NCI-H510A treated with DMSO at 0.1 percent for 48 hours (cell line): ENCODE measurements at places on chromosomes 2 and 18.

GRCh38 chr2:98702858-98703620 is 27.9 kb downstream of the MGAT4A start:
- no peak for DNase-seq

DNA sequence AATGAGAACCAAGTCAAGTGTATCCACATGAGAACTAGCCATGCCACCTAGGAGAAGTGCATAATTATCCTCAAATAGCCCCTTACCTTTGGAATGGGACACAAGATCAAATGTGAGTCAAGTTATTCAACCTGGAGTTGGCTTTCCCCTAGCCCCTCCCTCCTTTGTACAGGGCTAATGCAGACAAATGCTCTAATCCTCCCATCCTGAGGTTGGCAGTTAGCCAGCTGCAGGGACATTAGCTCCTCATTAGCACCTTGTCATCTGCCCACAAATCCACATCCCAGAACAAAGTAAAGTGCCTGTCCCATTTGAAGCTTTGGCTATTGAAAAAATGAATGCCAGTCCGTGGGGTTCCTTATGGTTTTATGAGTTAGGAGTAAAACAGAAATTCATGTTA is 294.1 kb upstream of the FANCL start:
- DNase-seq = peak; percentile 71

GRCh38 chr2:62208758-62209114 is 12.8 kb downstream of the B3GNT2 start:
- no peak for DNase-seq

- DNase-seq = no peak
These were observed 78.4 kb downstream of the CD8B2 start for GRCh38 chr2:106565599-106565998.

GRCh38 chr18:76368976-76369375 is 126.1 kb downstream of the ZNF516 start:
- no peak for DNase-seq

- DNase-seq = no peak
These were observed 35.5 kb upstream of the EDAR start for GRCh38 chr2:109024477-109024876.

DNA sequence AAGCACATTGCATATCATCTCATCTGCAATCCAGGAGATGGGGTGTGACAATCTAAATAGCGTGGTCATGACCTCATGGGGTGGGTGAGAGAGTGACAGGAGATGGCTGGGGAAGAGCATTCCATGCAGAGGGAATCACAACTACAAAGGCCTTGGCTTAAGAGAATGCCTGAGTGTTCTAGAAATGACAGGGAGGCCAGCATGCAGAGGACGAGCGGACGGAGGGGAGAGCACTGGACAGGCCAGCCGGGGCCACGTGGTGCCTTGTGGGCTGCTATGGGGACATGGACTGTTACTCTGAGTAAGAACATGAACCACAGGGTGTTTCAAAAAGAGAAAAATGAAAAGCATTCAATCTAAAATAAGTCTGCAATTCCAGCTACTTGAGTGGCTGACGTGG is 117.9 kb upstream of the ODC1 start:
- no peak for DNase-seq

DNA sequence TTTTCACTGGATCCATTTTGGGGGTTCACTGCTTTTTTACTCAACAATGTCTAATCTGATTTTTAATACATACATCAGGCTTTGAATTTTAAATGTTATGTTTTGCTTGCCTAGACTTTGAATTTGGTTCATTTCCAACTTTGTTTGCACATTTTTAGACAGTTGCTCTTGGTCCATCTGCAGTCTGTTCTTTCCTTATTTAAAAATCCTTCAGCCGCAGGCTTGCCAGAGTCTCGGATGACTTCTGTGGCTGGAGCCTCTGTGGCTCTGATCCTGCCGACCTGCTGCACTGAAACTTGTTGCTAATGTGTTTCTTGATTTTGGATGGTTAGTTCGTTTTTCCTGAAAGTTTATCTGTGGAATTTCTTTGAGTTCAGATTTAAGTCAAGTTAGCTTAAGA is 172.0 kb upstream of the ALKAL2 start:
- no peak for DNase-seq

GRCh38 chr2:11161747-11162146 is 6.5 kb downstream of the SLC66A3 start:
- no peak for DNase-seq

GRCh38 chr2:11938196-11938595 is 191.8 kb downstream of the LPIN1 start:
- DNase-seq = peak; percentile 43

GRCh38 chr2:17615728-17616351 is 75.3 kb downstream of the VSNL1 start:
- no peak for DNase-seq

- no peak for DNase-seq
These were observed 97.3 kb upstream of the SERPINE2 start for GRCh38 chr2:224136396-224136795.

- DNase-seq = no peak
These were observed 496.7 kb upstream of the MYT1L start for GRCh38 chr2:2827761-2828221.

GRCh38 chr18:12726774-12727550 is 24.1 kb downstream of the PSMG2 start:
- DNase-seq = peak; percentile 65

DNA sequence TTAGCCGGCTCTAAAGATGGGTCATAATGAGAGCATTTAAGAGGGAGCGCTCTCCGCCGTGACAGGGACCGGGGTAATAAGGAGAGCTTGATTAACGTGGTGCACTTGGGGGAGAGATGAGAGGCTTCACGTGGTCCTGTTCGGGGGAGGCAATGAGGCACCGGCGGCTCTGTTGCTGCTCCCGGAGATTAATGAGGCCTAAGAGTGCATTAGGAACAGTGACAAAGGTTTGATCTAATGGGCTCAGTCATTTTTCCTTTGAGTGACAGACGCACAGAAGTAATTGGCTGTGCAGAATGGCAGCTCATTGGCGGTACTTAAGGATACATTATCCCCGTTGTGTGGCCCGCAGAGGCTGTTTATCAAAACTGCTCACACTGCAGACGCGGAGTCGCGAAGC is 250.7 kb downstream of the GBX2 start:
- peak; percentile 43 for DNase-seq

GRCh38 chr2:137826373-137827372 is 137.6 kb upstream of the HNMT start:
- DNase-seq = no peak

GRCh38 chr2:220165401-220165800 is 538.0 kb downstream of the SLC4A3 start:
- DNase-seq = peak; percentile 91

GRCh38 chr18:34357944-34358580 is 133.3 kb upstream of the NOL4 start:
- DNase-seq = no peak

- no peak for DNase-seq
These were observed 48.6 kb downstream of the SMAD2 start for GRCh38 chr18:47881752-47882455.

GRCh38 chr2:101753720-101754490 is 56.4 kb downstream of the MAP4K4 start:
- DNase-seq = no peak

- DNase-seq = no peak
These were observed 146.5 kb downstream of the AGAP1 start for GRCh38 chr2:235640377-235640776.

GRCh38 chr2:194870974-194871535 is 786.0 kb upstream of the SLC39A10 start:
- DNase-seq = no peak

DNA sequence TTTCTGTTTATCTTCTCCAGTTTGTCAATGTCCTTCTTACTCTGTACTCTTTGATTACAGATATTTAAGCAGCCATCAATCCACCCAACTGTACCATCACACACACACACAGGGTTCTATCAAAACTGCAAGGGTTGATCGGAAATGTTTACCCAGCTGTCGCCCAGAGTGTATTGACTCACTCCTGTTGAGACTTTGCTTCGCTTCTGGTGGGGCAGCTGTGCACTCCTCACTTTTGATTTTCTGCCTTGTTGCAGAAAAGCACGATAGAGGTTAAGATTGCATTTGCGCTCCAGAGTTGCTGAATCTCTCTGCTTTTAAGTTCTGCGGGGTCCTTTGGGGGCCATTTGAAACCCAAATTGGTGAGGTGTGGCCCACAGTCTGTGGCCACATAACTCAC is 216.2 kb downstream of the SETBP1 start:
- DNase-seq = peak; percentile 90

DNA sequence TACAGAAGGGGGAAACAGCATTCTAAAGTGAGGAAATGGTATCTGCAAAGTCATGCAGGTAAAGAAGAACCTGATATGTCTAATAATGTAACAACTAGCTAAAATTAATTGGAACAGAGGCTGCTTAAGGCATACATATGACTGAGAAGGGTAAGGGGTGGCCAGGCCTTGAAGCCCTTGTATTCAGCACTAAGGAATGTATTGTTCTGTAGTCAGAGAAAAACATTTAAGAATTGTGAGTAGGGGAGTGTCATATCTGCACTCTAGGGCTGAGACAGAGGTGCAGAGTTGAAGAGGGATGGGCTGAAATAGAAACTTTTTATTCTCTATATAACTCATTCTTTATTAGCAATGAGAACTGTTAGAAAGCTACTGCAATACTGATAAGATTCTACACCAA is 145.5 kb upstream of the CHAC2 start:
- no peak for DNase-seq

GRCh38 chr18:5463390-5463789 is 80.4 kb downstream of the EPB41L3 start:
- no peak for DNase-seq

DNA sequence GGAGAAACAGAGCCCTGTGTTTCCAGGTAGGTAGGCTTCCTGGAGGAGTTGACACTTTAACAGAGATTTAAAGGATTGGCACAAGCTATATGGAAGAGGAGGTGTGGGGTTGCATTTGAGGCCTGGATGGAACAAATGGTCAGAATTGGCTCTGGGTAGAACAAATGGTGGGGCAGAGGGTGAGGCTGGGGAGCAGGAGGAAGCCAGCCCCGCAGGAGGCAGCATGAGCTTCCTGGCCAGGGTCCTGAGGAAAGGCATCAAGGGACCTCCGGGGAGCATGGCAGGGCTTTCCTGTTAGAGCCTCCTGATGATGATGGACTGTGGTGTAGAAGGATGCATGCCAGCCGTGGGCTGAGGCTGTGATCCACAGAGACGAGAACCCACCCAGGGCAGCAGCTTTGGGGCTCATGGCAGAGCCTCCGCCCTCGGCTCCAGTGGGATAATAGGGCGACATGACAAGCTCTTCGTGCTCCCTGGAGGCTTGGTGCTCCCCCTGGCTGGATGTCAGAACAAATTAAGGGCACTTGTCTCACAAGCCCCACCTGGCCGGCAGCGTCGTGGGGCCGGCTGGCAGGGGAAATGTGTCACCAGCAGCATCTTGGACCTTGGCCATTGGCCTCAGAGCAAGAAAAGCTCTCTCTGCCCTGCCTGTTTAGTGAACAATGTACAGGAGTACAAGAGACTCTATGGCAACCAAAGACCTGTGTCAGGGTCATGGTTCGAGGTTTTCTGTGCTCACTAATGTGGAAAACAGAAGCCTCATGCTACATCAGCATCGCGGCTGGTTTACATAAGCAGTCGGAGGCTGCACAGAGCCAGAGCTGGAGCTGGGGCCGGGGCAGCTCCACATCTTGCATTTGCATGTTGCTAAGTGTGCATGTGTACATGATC is 153.5 kb downstream of the MYCN start:
- no peak for DNase-seq

GRCh38 chr2:121664086-121664485 is 14.8 kb upstream of the CLASP1 start:
- no peak for DNase-seq

GRCh38 chr2:100237163-100237562 is 85.1 kb downstream of the LONRF2 start:
- DNase-seq = no peak

DNA sequence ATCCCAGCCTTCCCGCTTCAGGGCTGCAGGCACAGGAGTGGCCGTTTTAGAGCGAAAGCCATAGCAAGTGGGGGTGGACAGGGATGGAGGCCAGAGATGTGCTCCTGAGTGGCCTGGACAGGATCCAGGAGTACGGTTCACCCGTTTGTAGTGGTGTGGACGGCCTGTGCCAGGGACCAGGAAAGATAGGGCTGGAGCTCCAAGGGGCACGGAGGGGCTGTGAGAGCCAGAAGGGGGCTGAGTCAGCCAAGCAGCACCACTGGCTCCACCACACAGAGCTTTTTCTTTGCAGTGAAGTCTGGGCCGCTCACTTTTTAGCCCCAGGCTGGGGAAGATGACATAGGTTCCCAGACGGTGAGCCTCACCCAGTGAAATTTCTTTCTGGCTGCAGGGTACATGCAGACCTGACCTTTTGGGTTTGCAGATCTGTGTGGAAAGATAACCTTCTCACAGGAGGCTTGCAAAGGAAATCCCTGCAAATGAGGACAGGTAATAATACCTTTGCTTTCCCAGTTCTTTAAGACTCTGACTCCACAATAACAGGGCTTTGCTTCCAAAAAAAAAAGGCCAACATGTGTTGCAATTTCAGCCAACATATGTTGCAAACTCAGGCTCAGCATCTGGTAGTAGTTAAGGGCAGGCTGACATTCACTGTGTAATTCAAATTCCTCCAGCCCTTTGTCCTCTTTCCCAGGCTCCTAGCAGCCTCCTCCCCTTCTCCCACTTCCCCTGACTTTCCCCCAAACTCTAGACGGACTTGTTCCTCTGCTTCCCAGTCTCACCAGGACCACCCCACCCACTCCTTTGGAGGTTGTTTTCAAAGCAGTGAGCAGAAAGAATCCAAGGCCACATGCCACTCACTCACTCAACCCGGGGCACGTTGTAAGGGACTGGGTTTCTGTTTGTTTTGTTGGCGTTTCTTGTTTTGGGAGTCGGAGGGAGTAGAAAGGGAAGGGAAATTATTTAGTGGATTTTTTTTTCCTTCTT is 20.3 kb upstream of the LAPTM4A start:
- DNase-seq = no peak

DNA sequence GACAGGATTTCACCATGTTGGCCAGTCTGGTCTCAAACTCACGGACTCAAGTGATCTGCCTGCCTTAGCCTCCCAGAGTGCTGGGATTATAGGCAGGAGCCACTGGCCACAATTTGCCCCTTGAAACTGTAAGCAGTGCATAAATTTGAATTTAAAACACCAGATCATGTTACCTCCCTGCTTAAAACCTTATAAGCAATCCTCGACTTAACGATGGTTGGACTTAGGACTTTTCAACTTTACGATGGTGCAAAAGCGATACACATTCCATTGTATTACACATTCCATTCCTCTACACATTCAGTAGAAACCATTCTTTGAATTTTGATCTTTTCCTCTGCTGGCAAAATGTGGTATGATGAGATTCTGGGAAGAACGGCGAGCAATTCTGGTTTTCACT is 23.2 kb upstream of the EFR3B start:
- no peak for DNase-seq

DNA sequence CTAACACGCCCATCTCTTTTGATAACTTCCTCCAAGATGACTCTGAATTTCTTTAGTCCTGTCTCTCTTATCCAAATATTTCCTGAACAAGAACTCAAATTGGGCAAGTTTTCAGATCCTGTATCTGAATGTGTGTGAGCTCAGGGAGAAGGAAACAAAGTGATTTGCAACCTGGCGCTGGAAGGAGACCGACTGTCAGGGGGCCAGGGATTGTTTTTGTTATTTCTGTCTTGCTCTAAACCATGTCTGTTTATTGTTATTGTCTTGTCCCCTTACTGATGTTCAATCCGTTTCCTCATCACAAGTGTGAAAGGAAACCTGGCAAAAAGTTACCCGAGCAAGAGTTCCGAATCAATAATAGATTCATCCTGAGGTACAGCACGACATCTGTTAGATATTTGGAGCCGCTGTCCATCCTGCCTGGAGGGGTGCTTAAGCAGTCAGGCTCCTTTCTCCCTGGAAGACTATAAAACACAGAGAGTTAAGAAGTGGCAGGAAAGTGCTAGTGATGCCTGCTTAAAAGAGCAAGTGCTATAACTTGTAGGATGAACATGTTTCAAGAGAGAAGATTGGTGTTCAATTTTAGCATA is 132.5 kb upstream of the OSR1 start:
- no peak for DNase-seq

- DNase-seq = no peak
These were observed 2.4 kb upstream of the SLC8A1 start for GRCh38 chr2:40454321-40454720.
